ENCODE measurements at places on chromosomes 6 and 20. TPM values are rescaled to one million over a fixed set of nuclear protein-coding genes. Genes with fewer than 3 reads are reported as not detected.

Gene ETV7
- 2.8 TPM for total RNA-seq

Gene ADAM33
- not detected for total RNA-seq

GRCh38 chr6:92648364-92649086 lies 770.8 kb downstream of the EPHA7 start:
- DNase-seq = no peak

Gene TREML2
- 8.9 TPM for total RNA-seq

All from activated naive CD8-positive, alpha-beta T cell treated with anti-CD3 and anti-CD28 coated beads for 36 hours (primary cell).